T-helper 17 cell (primary cell): ENCODE measurements at places on chromosomes 2 and 18.

DNA sequence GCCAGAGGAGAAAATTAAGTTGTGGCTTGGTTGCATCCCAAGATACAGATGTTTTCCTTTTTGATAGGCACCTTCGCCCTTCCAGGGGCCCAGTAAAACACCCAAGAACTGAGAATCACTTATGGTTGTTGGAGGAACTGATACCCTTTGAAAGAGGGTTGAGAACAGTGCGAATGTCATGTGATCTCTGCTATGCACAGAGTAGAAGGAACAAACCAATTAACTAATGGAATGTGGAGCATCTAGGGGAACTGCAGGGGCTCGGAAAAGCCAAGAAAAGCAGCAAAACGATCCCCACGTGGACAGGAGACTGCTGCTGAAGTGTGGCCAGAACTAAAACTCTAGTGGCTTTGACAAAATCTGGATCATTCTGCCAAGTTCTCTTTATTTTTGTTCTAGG is 58.8 kb downstream of the APOB start:
- H3K27me3 ChIP-seq = peaks cover 40% of the 10 kb centered on the region
- no peaks in the 10 kb centered on the region for H3K4me1 ChIP-seq
- H3K4me3 ChIP-seq = no peak overlapping the region
- DNase-seq = no peak

- peaks cover 2% of the 10 kb centered on the region for H3K36me3 ChIP-seq
- no peak overlapping the region for H3K27ac ChIP-seq
- DNase-seq = no peak
Measured at GRCh38 chr2:135011633-135012032, 35.6 kb downstream of the MAP3K19 start.

GRCh38 chr2:191153716-191154115 is 2.9 kb upstream of the STAT4 start:
- H3K27me3 ChIP-seq = peaks cover 6% of the 10 kb centered on the region
- H3K4me3 ChIP-seq = no peak overlapping the region
- no peak for DNase-seq

DNA sequence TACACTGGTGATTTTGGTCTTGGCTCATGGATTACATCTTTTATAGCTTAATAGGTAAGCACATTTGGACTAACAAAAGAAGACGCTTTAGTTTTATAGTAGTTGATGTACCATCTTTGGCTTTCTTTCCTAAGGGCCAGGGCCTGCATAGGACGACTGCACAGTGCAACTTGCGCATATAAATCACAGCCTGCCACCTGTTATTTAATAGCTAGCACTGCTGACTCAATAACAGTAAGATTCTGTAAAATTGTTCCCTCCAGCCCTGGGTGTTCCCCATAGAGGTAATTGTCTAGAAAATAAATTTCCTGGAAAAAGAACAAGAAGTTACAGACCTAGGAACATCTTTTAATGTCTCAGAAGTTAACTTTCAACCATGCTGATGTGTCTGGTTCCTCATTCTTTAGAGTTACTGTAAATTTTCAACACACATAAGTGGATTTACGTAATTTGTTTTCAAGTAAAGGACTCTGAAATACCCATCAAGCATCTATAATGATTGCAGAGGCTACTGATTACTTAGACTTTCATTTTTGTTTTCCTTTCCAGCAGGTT is 594.2 kb upstream of the NXPH2 start:
- no peak for DNase-seq
- H3K36me3 ChIP-seq = no peaks in the 10 kb centered on the region
- no peaks in the 10 kb centered on the region for H3K27me3 ChIP-seq
- H3K4me3 ChIP-seq = no peak overlapping the region

DNA sequence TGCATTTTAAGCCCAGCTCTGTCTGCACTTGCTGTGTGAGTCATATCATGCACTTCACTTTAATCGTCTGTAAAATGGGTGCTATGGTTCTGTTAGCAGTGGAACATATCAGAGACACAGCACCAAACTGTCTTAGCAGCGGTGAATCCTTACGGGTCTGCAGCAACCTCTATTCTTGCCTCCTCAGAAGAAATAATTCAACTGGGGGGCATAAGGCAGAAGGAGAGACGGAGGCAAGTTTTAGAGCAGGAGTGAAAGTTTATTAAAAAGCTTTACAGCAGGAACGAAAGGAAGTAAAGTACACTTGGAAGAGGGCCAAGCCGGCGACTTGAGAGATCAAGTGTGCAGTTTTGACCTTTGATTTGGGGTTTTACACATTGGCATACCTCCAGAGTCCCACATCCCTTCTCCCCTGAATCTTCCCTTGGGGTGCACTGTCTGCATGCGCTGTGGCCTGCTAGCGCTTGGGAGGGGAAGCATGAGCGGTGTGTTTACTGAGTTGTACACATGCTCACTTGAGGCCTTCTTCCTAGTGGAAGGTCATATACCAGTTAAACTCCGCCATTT is 109.8 kb downstream of the DDX1 start:
- H3K27me3 ChIP-seq = peaks cover 4% of the 10 kb centered on the region
- peaks cover 2% of the 10 kb centered on the region for H3K4me1 ChIP-seq
- no peaks in the 10 kb centered on the region for H3K36me3 ChIP-seq
- no peak for DNase-seq
- H3K27ac ChIP-seq = no peak overlapping the region

DNA sequence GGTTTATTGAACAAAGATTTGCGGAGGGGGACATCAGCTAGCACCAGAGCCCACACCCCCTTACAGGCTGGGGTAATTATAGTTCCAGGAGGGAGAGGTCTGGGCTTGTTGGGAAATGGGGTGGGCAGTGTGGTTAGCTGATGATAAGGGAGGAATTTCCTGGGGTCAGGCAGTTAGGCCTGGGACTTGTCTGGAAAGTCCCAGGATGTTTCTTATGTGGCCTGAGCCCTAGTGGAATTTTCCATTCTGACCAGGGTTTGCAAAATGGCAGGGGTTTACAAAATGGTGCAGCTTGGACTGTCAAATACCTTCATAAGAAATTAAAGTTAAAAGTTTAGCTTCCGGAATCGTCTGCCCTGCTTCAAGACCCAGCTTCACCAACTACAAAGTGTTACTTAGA is 199.1 kb downstream of the FBXO15 start:
- no peaks in the 10 kb centered on the region for H3K4me1 ChIP-seq
- no peak for DNase-seq
- H3K27ac ChIP-seq = no peak overlapping the region
- peaks cover 29% of the 10 kb centered on the region for H3K27me3 ChIP-seq
- H3K36me3 ChIP-seq = no peaks in the 10 kb centered on the region

- no peak overlapping the region for H3K27ac ChIP-seq
- no peak for DNase-seq
- H3K27me3 ChIP-seq = peaks cover 31% of the 10 kb centered on the region
- no peak overlapping the region for H3K4me3 ChIP-seq
- peaks cover 3% of the 10 kb centered on the region for H3K4me1 ChIP-seq
Measured at GRCh38 chr18:35508030-35508429, 10.3 kb upstream of the INO80C start.

- no peaks in the 10 kb centered on the region for H3K4me1 ChIP-seq
- H3K27ac ChIP-seq = no peak overlapping the region
- no peaks in the 10 kb centered on the region for H3K36me3 ChIP-seq
- H3K4me3 ChIP-seq = no peak overlapping the region
- no peaks in the 10 kb centered on the region for H3K27me3 ChIP-seq
Measured at GRCh38 chr18:23267447-23267776, 132.1 kb downstream of the CABLES1 start.

DNA sequence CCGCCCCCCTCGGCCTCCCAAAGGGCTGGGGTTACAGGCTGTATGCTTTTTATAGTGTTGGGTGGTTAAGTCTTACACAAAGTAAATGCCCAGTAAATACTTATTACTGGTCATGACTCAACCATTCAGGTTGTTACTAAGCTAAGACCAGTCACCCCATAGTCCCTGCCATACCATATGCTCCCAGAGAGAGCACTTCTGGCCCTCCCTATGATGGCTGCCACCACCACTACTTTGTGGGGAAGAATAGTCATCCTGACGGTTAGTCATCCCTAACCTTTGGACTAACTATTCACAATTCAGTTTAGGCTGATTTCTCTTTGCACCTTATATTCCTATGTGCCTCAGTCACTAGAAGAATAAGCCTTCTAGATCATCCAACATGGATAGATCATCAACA is 42.0 kb upstream of the MSH2 start:
- H3K27me3 ChIP-seq = peaks cover 9% of the 10 kb centered on the region
- no peaks in the 10 kb centered on the region for H3K36me3 ChIP-seq
- H3K4me3 ChIP-seq = no peak overlapping the region
- H3K4me1 ChIP-seq = no peaks in the 10 kb centered on the region

DNA sequence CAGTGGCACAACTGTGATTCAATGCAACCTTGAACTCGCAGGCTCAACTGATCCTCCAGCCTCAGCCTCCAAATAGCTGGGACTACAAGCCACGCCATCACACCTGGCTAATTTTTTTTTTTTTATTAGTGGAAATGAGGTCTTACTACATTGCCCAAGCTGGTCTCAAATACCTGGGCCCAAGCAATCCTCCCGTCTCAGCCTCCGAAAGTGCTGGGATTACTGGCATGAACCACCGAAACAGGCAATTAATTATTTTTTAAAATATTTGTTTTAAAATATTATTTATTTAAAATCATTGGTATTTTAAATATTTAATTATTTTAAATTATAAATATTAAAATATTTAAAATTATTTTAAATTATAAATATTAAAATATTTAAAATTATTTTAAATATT is 24.5 kb downstream of the SRBD1 start:
- DNase-seq = no peak
- H3K36me3 ChIP-seq = peaks cover 8% of the 10 kb centered on the region
- no peak overlapping the region for H3K27ac ChIP-seq
- H3K4me3 ChIP-seq = no peak overlapping the region

DNA sequence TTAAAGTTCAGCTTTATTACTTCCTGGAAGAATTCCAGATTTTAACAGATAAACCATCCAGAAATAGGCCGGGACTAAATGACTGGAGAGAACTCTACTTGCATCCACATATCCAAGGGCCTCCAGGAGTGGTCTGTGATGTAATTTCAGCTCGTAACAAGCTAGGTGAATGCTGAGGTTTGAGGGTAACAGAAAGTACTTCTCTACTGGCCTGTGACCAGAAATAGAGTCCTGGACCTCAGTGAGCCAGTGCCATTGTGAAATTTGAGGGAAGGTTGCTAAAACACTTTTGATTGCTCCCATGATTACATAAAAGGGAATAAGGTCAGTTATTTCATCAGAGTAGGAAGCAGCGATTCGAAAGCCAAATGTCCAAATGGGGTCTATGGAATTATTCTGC is 158.1 kb downstream of the DOCK10 start:
- H3K27me3 ChIP-seq = no peaks in the 10 kb centered on the region
- H3K4me3 ChIP-seq = no peak overlapping the region
- no peak for DNase-seq
- H3K27ac ChIP-seq = peak overlapping the region; percentile 62
- peaks cover 7% of the 10 kb centered on the region for H3K36me3 ChIP-seq

- H3K27me3 ChIP-seq = peaks cover 60% of the 10 kb centered on the region
- H3K4me1 ChIP-seq = no peaks in the 10 kb centered on the region
- no peak overlapping the region for H3K4me3 ChIP-seq
- DNase-seq = no peak
- H3K36me3 ChIP-seq = peaks cover 5% of the 10 kb centered on the region
Measured at GRCh38 chr2:149223472-149224095, 106.8 kb upstream of the LYPD6 start.

DNA sequence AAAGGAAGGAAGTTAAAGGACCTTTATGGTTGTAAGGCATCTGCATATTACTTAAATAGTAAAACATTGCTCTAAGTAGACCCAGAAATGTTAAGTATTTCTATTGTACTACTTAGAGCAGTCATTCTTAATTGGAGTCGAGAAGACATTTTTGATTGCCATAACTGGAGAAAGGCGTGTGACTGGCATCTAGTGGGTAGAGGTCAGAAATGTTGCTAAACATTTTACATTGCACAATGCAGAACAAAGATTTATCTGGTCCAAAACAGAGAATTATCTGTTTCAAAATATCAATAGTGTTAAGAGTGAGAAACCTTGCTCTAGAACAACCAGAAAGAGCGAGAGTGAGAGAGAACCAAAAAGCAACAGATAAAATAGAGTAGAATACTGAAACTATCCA is 23.3 kb upstream of the ROCK1 start:
- H3K27ac ChIP-seq = no peak overlapping the region
- H3K27me3 ChIP-seq = no peaks in the 10 kb centered on the region
- no peaks in the 10 kb centered on the region for H3K36me3 ChIP-seq
- peaks cover 3% of the 10 kb centered on the region for H3K4me1 ChIP-seq
- H3K4me3 ChIP-seq = no peak overlapping the region

- no peaks in the 10 kb centered on the region for H3K4me1 ChIP-seq
- no peak overlapping the region for H3K4me3 ChIP-seq
- no peaks in the 10 kb centered on the region for H3K36me3 ChIP-seq
- no peaks in the 10 kb centered on the region for H3K27me3 ChIP-seq
- H3K27ac ChIP-seq = no peak overlapping the region
Measured at GRCh38 chr2:185142677-185143076, 544.3 kb downstream of the ZNF804A start.

DNA sequence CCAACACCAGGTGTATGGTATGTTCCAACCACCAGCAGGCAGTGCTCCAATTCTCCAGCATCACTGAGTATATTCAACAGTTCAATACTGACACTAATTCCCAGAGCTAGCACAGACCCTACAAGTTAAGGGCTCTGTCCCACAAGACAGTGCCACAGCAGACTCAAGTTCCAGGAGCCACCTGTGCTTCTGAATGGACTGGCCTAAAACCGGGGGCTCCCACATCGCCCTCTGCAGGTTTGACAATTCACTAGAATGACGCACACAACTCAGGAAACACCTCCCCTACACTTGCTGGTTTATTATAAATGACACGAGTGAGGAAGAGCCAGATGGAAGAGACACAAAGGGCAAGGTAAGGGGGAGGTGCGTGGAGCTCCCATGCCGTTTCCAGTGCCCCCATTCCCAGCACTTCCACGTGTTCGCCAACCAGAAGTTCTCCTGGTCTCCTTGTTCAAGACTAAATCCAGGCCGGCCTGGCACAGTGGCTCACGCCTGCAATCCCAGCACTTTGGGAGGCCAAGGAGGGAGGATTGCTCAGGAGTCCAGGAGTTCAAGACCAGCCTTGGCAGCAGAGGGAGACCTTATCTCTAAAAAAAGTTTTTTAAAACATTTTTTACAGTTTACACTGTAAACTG is 12.2 kb upstream of the ATP6V1B1 start:
- no peaks in the 10 kb centered on the region for H3K4me1 ChIP-seq
- no peak for DNase-seq
- H3K36me3 ChIP-seq = peaks cover 3% of the 10 kb centered on the region
- no peak overlapping the region for H3K4me3 ChIP-seq
- H3K27ac ChIP-seq = no peak overlapping the region
